Karpas-422 (cell line): ENCODE measurements at places on chromosomes 1 and 21. TPM values are rescaled to one million over a fixed set of nuclear protein-coding genes. Genes with fewer than 3 reads are reported as not detected.
A peak's percentile ranks its signal among the peaks of the same experiment; 100 is the strongest.

GRCh38 chr1:233180641-233181364, 114.7 kb downstream of the PCNX2 start:
- H3K27me3 ChIP-seq: no peaks in the 10 kb centered on the region
- H3K36me3 ChIP-seq: peaks cover 36% of the 10 kb centered on the region
- no peak for DNase-seq
- no peaks in the 10 kb centered on the region for H3K4me1 ChIP-seq

GRCh38 chr1:216183454-216183853, 239.8 kb downstream of the USH2A start:
- no peak for DNase-seq
- H3K36me3 ChIP-seq: no peaks in the 10 kb centered on the region
- H3K27me3 ChIP-seq: no peaks in the 10 kb centered on the region
- no peak overlapping the region for H3K4me3 ChIP-seq
- no peaks in the 10 kb centered on the region for H3K4me1 ChIP-seq

DNA sequence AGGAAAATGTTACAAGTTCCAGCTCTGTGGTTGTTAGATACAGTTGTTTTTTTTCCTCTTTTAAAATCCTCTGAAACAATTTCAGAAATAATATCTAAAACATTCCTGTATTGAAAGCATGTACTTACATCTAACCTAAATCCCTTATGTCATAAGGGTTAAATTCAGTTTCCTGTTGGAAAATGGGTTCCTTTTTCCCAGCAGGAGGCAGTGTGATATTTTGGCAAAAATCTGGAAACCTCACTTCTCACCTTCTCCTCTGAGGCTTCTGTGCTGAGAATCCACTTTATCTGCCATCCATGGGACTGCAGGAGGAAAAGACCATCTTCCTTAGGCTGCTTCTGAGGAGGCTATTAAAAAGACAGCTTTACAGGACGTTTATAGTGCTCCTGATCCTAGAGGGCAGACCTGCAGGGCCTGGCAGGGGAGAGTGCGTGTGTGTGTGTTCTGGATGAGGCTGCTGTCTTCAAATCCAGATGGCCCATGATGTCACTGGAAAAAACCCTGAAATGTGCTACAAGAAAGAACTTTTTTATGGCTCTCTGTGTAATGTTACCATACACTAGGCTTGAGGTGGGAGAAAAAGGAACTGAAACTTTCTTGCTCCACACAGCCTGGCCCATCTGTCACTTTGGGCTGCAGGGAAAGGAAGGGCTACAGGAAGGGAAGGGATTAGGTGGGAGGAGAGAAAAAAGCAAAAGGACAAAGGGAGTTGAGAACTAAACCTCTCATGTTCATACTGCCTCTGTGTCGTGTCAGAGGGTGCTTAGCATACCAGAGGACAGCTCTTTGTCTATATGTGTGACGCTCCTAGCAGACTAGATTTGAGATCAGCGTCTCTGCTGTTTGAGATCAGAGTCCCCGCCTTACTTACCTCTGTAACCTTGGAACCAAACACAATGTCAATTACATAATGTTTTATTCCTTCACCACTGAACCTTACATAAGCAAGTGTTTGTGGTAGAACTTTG, 379.2 kb upstream of the SPAG17 start:
- H3K36me3 ChIP-seq: no peaks in the 10 kb centered on the region
- no peak for DNase-seq
- no peak overlapping the region for H3K27ac ChIP-seq
- no peaks in the 10 kb centered on the region for H3K4me1 ChIP-seq
- no peaks in the 10 kb centered on the region for H3K27me3 ChIP-seq
- H3K4me3 ChIP-seq: no peak overlapping the region

- H3K36me3 ChIP-seq: no peaks in the 10 kb centered on the region
- DNase-seq: no peak
- H3K27me3 ChIP-seq: no peaks in the 10 kb centered on the region
- H3K27ac ChIP-seq: no peak overlapping the region
- H3K4me3 ChIP-seq: no peak overlapping the region
- H3K4me1 ChIP-seq: no peaks in the 10 kb centered on the region
These were observed 103.2 kb upstream of the CAMK1G start for GRCh38 chr1:209480345-209480744.

GRCh38 chr1:86546787-86547221, at the start of gene CLCA4:
TSS of gene CLCA4 (plus strand) at chr1:86547078. CDS start at chr1:86547120, 42 bp downstream.
- no peaks in the 10 kb centered on the region for H3K4me1 ChIP-seq
- H3K27me3 ChIP-seq: no peaks in the 10 kb centered on the region
- H3K27ac ChIP-seq: no peak within 1 kb of the TSS

- H3K36me3 ChIP-seq: no peaks in the 10 kb centered on the region
- no peak for DNase-seq
- no peaks in the 10 kb centered on the region for H3K4me1 ChIP-seq
- no peaks in the 10 kb centered on the region for H3K27me3 ChIP-seq
- no peak overlapping the region for H3K27ac ChIP-seq
These were observed 11.5 kb upstream of the C1orf105 start for GRCh38 chr1:172408958-172409357.

GRCh38 chr1:117105722-117106121, 15.8 kb downstream of the TRIM45 start:
- no peak for DNase-seq
- H3K36me3 ChIP-seq: peaks cover 47% of the 10 kb centered on the region
- no peak overlapping the region for H3K27ac ChIP-seq
- H3K4me1 ChIP-seq: no peaks in the 10 kb centered on the region
- H3K27me3 ChIP-seq: no peaks in the 10 kb centered on the region
- no peak overlapping the region for H3K4me3 ChIP-seq

DNA sequence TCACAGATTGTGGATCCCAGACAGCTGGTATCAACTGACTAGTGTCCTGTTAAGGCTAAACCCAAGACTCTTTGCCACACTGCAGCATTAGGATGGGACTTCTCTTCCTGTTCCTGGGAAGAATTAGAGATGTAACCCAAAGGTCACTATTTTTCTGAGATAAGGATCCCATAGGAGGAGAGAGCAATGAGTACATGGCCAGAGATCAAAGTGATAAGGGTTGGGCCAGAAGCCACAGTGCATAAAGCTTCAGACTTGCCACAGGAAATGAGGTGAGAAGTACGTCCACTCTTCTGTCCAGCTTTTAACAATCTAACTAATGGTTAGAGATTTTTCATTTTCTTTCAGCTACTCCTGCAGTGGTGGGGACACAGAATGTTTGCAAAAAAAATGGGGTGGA, at the start of gene HSD3B1:
Gene HSD3B1, plus strand, starts transcription at position 270 of the 400 bp plus-strand sequence. CDS start 267 bp downstream, outside the sequence.
- DNase-seq: no peak
- H3K27me3 ChIP-seq: no peaks in the 10 kb centered on the region
- H3K4me3 ChIP-seq: no peak within 1 kb of the TSS

DNA sequence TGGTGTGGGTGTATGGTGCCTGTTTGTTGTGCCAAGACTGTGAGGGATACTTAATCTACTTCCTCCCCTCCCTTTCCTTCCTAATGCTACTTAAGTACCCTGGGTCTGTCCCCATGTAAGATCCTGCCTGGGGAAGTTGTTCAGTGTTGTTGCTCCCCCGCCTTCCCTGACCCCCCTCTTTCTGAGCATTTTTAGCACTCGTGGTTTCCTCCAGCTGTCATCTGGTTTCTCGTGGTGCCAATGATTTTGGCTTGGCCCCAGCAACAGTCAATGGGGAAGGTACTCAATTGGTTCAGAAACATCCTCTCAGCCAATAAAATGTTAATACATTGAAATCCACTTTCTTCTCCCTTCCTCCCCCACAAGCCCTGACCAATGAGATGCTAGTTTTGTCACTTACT, 8.0 kb upstream of the B4GALT3 start:
- H3K27me3 ChIP-seq: no peaks in the 10 kb centered on the region
- peak; percentile 94 for DNase-seq
- H3K36me3 ChIP-seq: no peaks in the 10 kb centered on the region
- peak overlapping the region; percentile 98 for H3K27ac ChIP-seq
- H3K4me3 ChIP-seq: peak overlapping the region; percentile 58; the same call in 1 of the 2 replicates

Gene OR2L2
- 0.07 TPM in 1 of 2 replicates, not detected in the other for total RNA-seq

Gene C1orf105
- total RNA-seq: not detected in 2 replicates

Gene PLA2G2F
- not detected in 2 replicates for total RNA-seq

Gene ORC1
- 9.9 and 14.6 TPM in 2 replicates for total RNA-seq
